ENCODE measurements at places on chromosomes 13 and 19.

- DNase-seq, result no peak
These were observed 60.7 kb upstream of the C1QTNF9B start for GRCh38 chr13:23957981-23958380.

DNA sequence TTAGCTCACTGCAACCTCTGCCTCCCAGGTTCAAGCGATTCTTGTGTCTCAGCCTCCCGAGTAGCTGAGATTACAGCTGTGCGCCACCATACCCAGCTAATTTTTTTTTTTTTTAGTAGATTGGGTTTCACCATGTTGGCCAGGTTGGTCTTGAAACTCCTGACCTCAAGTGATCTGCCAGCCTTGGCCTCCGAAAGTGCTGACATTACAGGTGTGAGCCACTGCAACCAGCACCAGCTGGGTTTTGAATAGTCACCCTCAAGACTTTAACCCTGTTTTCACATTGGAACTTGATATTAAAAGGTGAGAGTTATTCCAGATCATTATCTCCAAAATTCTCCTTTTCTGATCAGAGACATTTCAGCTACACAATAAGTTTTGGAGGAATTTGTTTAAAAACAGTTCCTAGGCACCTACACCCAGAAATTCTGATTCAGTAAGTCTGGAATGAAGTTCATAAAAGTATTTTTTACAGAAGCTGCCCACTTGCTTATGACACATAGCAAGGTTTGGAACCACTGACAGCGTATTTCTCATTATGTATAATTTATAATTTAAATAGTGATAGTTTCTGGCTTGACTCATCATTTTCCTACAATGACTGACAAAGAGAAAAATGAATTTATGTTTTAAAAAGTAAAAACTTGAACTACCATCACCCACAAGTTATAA, 417.3 kb downstream of the DIAPH3 start:
- no peak for DNase-seq

- DNase-seq, result no peak
These were observed 37.8 kb upstream of the TFDP1 start for GRCh38 chr13:113546571-113547237.

- no peak for DNase-seq
These were observed 780.0 kb downstream of the DACH1 start for GRCh38 chr13:71087006-71087405.

DNA sequence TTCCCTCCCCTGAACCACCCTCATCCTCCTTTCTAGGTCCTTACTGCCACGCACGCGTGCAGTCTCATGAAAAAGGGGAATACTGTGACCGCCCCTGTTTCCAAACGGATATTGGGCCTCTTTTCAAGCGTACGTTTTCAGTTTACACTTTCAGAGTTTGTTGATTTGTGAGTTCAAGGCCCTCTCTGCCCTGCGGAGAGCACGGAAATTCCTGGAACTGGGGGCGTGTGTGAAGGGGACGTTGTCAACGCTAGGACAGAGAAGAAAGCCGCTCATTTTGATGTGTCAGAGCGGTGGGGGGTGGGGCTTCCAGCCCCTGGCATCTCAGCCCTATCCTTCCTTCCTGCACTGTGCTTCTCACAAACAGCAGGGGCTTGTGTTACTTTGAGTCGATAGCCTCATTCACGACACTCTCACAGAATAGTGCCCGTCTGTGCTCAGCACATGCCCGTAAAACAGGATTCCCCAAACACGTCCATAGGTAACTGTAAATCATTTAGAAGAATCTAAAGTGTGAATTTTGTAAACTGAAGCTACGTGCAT, 137.6 kb upstream of the PEG3 start:
- no peak for DNase-seq

DNA sequence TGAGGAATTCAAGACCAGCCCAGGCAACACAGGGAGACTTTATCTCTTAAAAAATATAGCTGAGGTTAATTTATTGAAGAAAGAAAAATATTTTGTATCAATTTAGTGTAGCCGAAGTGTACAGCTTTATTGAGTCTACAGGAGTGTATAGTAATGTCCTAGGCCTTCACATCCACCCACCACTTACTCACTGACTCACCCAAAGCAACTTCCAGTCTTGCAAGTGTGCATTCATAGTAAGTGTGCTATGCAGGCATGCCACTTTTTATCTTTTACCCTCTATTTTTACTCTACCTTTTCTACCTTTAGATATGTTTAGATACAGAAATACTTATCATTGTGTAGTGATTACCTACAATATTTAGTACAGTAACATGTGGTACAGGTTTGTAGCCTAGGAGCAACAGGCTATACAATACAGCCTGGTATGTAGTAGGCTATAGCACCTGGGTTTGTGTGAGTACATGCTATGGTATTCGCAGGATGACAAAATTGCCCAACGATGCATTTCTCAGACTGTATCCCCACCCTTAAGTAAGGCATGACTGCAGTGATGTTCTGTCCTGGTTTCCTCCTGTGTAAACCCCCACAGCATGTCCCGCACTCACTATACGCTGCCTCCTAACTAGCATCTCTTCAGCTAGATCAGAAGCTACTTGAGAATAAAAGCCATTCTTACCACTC, 15.3 kb upstream of the ATP12A start:
- no peak for DNase-seq

GRCh38 chr19:48772503-48772953, 17.2 kb downstream of the FGF21 start:
- no peak for DNase-seq

- no peak for DNase-seq
These were observed 52.4 kb downstream of the MCF2L start for GRCh38 chr13:113021391-113021790.

- no peak for DNase-seq
These were observed 1.4 kb downstream of the MATK start for GRCh38 chr19:3784607-3785450.
